Renal pelvis (tissue), 12 donors: ENCODE measurements at places on chromosomes 2 and 18. TPM values are rescaled to one million over a fixed set of nuclear protein-coding genes. Genes with fewer than 3 reads are reported as not detected.

- DNase-seq: no peak
Measured at GRCh38 chr2:191866195-191866594, 19.3 kb upstream of the CAVIN2 start.

- DNase-seq: peak; percentile 42
Measured at GRCh38 chr2:196170606-196171247, 651 bp downstream of the STK17B start.

- peak; percentile 33 for DNase-seq
Measured at GRCh38 chr2:191878548-191879279, 31.8 kb upstream of the CAVIN2 start.

- DNase-seq: peak; percentile 1
Measured at GRCh38 chr2:68318914-68319397, 793 bp downstream of the CNRIP1 start.

DNA sequence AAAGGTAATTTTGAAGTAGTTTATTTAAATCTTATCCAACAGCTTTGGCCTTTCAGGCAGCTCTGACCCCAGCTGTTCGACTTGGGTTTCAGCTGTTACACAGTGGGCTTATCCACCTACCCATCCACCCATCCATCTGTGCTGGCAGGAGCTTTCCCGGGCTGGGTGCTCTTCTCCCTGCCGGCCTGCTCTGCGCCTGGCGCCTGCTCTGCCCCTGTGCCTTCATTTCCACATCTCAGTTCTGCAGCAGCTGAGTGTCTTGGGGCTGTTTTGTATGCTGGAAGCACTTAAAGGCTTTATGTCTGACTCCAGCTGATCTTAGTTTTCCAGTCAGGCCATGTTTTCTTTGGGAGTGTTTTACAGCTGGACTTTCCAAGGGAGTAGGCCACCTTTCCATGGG, 24.2 kb downstream of the LDLRAD4 start:
- no peak for DNase-seq

The ERMN gene
- polyA plus RNA-seq: 0.39 TPM

DNA sequence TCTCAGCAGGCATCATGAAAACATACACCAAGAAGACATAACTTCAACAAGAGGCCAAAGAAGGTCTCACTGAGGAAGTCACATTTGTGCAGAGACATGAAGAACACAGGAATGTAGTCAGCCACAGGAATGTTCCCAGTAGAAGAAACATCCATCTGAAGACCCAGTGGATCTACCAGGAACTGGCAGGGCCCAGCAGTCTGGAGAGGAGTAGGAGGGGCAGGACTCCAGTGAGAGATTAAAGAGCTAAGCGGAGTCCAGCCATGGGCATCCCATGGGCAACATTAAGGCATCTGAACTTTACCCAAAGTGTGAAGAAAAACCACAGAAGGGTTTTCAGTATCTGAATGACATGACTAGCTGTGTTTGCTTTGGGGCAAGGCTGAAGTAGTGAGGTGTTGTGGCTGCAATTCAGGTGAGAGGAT, 103.1 kb downstream of the UPP2 start:
- DNase-seq: no peak

GRCh38 chr2:85648619-85649018, 19.4 kb downstream of the SFTPB start:
- no peak for DNase-seq

- DNase-seq: no peak
Measured at GRCh38 chr2:121532894-121533293, 2.2 kb downstream of the RNU4ATAC start.

DNA sequence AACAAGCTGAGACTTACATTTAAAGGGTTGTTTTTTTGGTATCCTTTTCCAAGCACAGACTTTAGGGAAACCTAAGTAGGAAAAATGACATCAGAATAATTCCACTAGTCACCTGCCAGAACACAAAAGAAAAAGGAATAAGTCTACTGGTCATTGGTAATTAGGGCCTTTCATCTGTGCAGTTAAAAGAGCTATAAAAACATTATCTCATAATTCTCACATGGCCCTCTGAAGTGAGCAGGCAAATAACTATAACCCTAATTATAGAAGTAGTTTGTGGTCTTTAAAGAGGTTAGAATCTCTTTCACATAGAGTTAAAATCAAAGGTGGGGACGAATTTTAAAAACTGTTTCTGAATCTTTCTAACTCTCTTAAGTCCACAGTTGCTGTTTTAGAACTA, 111.1 kb upstream of the B3GNT2 start:
- no peak for DNase-seq

DNA sequence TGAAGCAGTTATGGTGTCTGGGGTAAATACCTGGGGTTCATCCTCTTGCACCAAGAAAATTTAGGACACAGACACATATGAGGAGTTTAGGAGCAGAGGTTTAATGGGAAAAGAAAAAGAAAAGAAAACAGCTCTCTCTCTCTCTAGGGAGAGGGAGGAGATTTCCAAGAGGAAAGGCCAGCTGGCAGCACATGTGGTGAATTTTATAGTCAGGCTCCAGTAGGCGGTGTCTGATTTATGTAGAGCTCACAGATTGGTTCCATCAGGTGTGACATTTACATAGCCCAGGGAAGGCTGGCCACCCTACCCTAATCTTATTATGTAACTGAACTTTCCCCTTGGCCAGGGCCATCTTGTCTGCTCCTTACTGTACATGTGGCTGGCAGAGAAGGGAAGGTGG, 297.5 kb upstream of the RGPD4 start:
- peak; percentile 61 for DNase-seq

GRCh38 chr2:18800240-18800971, 211.0 kb upstream of the NT5C1B start:
- DNase-seq: no peak

The CFAP210 gene
- 3.9 TPM for polyA plus RNA-seq

DNA sequence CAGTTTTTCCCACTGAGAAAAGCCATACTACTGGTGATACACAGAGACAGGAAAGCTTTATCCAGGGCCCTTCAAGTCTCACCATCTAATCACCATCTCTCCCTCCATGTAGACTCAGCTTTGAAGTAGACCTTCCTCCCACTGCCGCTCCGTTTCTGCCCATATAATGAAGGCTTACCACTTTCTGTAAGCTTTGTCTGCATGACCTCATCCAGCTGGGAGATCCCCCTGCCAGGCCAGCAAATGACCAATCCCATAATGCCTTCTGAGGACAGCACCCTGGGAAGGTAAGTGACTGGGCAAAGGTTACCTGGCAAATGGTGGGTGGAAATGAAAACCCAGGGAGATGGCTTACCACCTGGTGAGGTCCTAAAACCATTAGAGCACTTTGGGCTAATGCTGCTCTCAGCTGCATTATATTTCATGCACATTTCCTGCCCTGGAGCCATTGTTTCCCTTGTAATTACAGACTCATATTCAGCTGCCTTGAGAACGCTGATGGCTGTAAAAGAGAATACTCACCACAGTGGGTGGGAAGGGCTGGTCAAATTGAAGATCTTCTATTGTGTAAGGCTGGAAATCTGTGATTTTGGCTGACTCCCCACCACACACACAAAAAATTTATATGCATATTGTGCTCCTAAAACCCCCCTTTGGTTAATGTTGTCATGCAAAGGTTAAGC, 350.7 kb upstream of the SYT4 start:
- DNase-seq: no peak

The ASIC4 gene
- 0.12 TPM for polyA plus RNA-seq

DNA sequence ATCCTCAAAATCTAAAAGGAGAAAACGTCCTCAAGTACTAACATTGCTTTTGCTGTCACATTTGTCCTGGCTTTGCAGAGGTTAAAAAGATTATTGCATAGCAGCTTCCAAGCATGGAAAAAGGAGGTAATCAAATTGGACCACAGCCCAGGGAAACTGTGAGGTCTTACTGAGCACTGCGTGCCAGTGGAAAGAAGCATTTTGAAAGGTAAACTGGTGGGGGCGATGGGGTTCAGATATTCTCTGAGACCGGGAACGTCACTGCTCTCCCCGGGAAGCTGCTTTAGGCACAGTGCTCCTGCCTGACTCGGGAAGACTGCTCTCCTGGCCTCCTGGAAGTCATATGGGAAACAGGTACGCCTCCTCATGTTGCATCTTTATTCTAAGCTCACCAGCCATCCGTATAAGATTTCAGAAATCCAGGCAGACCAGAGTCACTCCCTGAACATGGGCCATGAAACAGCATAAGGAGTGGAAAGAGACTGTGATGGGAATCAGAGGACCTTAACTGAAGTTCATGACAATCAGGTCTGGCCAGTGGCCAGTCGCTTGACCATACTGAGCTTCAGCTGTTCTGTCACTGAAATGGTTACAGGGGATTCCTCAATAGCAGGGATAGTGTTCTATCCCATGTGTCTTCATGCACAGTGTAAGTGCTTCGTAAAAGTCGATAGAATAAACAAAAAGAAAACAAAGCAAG, 284.1 kb downstream of the TRIB2 start:
- no peak for DNase-seq

DNA sequence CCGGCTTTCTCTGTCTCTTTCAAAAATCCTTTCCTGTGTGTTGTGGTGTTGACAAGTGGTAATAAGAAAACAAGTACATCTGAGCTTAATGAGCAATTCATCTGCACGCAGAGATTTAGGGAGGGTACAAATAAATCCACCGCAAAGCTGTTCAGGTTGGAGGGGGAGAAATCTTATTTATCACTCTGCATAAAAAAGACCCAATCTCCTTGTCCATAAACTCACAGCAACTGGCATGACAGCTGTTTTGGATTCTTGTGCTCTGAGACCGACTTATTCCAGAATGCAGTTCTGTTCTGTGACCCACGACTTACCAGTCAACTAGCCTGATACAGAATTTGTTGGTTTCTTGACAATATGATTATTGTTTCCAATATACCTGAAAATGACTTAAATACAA, 380.1 kb downstream of the SOX11 start:
- DNase-seq: no peak

The GCG gene
- not detected for polyA plus RNA-seq

- DNase-seq: no peak
Measured at GRCh38 chr2:238601433-238602222, 174.9 kb downstream of the ASB1 start.
